Lower lobe of right lung (tissue), 2 donors: ENCODE measurements at places on chromosomes 12 and 14. TPM values are rescaled to one million over a fixed set of nuclear protein-coding genes. Genes with fewer than 3 reads are reported as not detected.

RPS6KA5 gene
- 11.3 TPM for total RNA-seq

DNA sequence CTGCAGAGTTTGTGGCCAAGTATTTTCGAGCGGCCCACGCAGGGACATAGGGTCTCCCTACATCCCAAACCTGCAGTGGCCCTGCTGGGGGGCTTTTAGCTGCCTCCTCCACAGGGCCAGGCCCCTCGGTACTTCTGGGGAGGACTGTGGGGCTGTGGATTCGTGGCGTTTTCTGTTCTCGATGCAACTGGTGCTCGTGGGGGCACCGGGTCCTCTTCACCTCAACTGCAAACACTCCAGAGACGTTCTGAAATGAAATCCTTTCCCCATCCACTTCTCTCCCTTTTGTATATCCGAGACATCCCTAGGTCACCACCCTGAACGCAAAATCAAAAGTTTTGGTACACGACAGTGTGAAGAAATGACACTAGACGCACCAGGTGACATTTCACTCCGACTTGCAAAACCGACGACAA lies 2.3 kb downstream of the RFX4 start:
- DNase-seq = no peak

RNASE3 gene
- not detected for total RNA-seq

GRCh38 chr12:44972746-44973421 lies 78.0 kb downstream of the DBX2 start:
- DNase-seq = no peak

RARG gene
- 30.1 TPM for total RNA-seq

AHSA1 gene
- 122 TPM for total RNA-seq

- DNase-seq = no peak
Measured at GRCh38 chr14:93004699-93005082, 81.7 kb downstream of the CHGA start.

DNA sequence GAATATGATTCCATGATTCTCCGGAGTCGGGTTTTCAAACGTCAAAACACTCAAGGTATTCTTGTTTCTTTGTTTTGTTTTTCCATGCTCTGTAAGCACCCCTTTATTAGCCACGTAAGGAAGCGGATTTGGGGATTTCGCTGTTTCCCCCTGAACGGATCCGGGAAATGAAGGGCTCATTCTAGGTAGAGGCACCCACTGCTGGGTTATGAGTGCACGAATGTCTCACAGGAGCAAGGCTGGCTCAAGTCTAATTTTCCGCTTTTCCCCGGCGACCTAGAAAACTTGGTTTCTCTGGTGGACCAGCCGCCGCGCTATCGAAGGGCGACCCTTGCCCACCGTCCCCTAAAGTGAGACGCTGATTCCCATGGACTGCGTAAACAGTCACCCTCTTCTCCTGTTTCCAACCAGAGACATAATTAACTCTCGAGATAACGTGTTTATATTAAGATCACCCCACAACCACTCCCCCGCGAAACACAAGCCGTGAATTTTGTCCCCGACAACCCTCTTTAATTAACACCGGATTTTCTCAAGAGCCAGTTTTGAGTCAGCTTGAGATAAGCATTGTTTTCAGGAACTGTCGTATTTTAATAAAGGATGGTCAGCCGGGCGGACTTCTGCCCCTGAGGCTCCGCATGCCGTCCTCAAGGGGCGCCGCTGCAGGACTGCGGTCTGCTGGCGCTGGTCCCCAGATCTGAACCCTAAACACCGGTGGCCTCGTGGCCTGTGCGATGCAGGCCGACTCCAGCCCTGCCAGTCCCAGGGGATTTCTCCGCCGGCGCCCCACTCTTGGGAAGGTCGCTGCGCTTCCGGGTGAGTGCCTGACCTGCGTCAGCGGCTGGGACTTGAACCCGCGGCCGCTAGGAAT lies 515 bp upstream of the ABCC9 start:
- DNase-seq = peak; percentile 65

DNA sequence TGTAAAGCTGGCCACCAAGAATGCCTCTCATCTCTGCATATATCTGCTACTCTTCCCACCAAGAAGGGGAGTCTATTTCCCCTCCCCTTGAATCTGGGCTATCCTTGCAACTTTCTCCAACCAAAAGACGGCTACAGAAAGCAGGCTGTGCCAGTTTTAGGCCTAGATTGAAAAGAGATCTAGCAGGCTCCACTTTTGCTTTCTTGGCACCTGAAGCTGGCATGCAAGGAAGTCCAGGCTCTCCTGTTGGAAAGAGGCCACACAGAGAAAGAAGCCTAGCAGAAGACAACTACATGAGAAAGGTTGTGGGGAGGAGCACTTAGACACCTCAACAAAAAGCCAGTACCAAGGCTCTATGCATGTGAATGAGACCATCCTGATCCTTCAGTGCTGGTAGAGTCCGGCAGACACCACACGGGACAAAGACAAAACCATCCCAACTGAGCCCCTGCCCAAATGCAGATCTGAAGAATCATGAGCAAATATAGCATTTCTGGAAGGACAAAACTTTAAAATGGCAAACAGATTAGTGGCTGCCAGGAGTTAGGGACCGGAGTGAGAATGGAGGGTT lies 68.0 kb downstream of the SPPL3 start:
- DNase-seq = no peak

DDN gene
- not detected for total RNA-seq

DNA sequence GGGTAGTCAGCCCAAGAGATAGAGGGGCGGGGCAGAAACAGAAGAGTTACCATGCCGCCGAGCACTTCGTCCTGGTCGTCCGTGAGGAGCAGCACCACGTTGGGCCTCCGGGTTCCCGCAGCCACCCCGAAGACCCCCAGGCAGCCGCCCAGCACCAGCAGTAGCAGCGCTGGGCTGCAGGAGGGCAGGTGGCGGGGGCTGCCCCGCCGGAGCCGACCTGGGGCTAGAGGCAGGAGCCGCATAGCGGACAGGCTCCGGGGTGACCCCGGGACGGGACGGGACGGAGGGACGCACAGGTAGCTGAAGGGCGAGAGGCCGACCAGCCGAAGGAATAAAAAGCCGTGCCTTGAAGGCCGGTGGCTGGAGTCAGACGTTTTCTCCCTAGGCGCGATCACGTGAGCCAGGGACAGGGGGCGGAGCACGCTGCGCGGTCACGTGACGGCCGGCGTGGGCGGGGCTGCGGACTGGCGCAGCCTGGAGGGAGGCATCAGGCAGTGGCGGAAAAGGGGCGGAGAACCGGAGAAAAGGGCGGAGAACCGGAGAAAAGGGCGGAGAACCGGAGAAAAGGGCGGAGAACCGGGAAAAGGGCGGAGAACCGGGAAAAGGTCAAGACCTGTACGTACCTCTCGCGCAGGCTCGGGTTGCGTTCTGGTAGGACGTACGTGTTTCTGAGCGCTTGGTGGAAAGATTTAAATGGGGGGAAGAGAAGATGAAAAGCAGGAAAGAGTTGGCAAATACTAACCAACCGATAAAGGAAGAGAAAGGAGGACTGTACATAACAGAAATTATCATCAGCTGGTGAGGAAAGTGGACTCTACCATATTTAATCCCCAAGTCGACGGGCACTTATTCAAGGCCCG lies at the start of gene GNS:
Gene GNS (minus strand): TSS at position 372 of the 860 bp plus-strand sequence. CDS start 130 bp downstream, at position 242.
- DNase-seq = peak; percentile 96

- no peak for DNase-seq
Measured at GRCh38 chr14:78440356-78440894, 270.3 kb downstream of the NRXN3 start.

KLHL33 gene
- total RNA-seq = 0.47 TPM

GRCh38 chr14:62661818-62662217 lies 383.4 kb downstream of the KCNH5 start:
- DNase-seq = no peak

DNA sequence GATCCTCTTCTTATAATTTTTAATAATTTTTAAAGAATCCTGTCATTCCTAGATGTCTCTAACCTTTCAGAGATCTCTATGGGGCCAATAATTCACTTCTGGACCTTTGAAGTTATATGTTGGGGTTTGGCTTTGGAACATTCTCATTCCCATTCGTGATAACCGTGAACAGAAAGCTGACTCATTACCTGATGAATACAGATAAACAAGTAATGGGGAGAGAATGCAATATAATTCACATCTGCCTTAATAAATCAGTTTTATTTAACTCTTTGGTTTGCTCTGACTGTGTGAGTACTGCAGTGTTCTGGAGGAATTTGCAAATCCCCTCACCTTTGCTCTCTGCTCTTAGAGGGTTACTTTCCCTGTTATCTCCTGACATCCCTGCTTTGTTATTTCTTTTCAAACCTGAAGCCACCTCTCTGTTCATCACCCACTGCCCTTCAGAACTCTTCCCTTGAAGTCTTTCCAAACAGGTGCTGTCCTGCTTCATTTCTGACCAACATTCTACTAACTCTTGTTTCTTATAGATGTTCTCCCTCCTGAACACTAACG lies 79.6 kb upstream of the SLC38A2 start:
- no peak for DNase-seq
